Vagina (tissue), 2 donors: ENCODE measurements at places on chromosomes 13 and 19.
A peak's percentile ranks its signal among the peaks of the same experiment; 100 is the strongest.

DNA sequence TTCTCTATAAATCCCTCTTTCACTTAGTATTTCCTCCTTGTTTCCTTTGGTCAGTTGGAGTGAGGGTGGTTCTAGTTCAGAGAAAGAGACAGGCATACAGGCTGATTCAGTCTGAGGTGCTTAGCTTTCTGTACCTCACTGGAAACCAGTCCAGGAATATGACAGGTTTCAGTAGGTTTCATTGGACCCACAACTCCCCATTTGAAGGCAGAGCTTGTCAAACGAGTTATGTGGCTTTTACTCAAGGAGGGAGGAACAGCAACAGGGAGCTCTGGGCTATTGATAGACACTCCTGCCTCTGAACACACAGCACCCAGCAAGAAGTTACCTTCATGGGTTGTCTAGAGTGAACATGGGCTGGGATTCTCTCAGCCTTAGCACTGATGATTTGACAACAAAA, 14.5 kb downstream of the ACTN4 start:
- H3K4me1 ChIP-seq, result peaks cover 100% of the 10 kb centered on the region
- H3K4me3 ChIP-seq, result no peak overlapping the region
- no peak for DNase-seq
- no peaks in the 10 kb centered on the region for H3K27me3 ChIP-seq

GRCh38 chr13:99500839-99501183, 461 bp upstream of the TM9SF2 start:
- no peaks in the 10 kb centered on the region for H3K36me3 ChIP-seq
- no peaks in the 10 kb centered on the region for H3K27me3 ChIP-seq
- DNase-seq, result no peak
- H3K4me3 ChIP-seq, result peak overlapping the region; percentile 86
- peak overlapping the region; percentile 67 for H3K27ac ChIP-seq

GRCh38 chr19:43759515-43759914, 4.8 kb upstream of the SMG9 start:
- peaks cover 20% of the 10 kb centered on the region for H3K4me1 ChIP-seq
- H3K27me3 ChIP-seq, result no peaks in the 10 kb centered on the region
- DNase-seq, result no peak
- H3K27ac ChIP-seq, result peak overlapping the region; percentile 47
- no peak overlapping the region for H3K4me3 ChIP-seq
- no peaks in the 10 kb centered on the region for H3K36me3 ChIP-seq

- H3K27ac ChIP-seq, result no peak overlapping the region
- no peaks in the 10 kb centered on the region for H3K36me3 ChIP-seq
- DNase-seq, result no peak
- no peaks in the 10 kb centered on the region for H3K4me1 ChIP-seq
- no peaks in the 10 kb centered on the region for H3K27me3 ChIP-seq
- no peak overlapping the region for H3K4me3 ChIP-seq
These were observed 222.1 kb downstream of the MZT1 start for GRCh38 chr13:72505376-72505775.
